ENCODE measurements at places on chromosomes 4 and X.

DNA sequence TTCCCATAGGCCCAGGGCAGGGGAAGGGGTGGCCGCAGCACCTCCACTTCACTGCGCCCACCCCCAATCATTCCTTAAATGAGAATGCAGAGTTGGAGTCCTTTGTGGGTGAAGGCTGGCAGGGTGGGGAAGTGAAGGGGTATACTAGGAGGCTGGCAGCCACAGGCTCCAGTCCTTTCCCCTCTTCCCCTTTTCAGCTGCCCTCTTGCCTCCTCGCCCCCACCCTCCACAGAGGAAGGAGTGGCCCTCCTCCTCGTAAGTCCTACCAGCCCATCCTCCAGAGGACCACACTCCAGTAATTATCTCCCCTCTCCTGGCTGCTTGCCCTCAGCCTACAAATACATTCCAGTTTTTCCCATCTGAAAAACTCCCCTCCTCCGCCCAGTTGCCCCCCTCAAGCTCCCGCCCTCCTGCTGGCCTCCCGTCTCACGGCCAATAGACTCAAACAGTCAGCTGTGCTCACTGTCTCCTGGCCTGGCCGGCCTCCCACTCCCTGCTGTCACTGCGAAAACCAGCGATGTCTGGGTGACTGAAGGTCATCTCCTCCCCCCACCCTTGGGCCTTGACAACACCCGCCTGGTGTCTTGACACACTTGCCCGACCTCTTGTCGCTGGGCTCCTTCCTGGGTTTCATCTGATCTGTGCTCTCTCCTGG lies 38.8 kb downstream of the EFNB1 start:
- DNase-seq = peak; percentile 8

DNA sequence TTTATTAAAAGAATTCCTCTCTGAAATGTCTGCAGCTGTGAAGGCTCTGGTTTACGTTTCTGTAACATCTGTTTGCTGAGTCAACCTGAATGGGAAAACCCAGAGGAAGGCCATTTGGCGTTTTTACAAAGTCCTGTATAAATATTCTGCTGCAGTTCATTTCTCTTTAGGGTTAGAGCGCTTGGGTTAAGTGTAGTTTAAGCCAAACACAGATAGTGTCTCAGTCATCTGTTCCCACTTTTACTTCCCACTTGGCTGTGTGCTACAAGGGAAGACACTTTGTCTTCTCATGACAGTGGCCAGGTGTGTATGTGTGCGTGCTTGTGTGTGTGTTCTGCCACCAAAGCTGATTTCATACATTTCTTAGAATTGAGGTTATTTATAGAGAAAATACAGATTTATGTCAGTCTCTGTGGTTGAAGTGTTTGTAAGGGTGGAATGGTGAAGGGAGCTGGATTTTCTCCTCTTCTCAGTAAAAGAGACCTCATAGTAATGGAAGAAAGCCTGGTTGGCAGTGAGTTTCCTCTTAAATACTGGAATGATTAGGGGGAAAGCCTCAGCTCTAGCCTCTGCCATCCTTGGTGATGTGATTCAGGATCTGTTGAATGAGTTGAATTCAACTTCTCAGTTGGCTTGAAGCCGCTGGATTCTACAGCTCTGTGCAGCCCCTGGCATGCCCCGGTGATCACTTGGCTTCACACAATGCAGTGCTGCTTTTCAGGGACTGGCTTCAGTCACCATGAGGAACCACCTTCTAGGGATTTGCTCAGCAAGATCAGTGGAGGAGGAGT lies 50.6 kb downstream of the JADE1 start:
- peak; percentile 92 for DNase-seq

DNA sequence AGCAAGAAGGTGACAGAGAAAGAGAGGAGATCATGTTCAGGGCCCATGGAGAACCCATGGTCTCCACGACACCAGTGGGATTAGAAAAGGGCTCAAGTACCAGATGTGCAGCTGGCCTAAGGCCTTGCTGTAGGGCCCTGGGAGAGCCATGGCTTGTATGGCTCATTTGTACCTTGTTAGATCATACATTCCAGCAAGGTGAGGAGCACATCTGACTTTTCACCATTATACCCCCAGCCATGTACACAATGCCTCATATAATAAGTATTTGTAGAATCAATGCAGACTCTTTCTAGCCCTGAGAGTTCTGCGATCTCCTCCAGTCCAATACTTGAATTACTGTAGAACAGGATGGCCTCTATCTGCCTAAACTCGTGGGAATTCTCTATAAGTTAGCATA lies 94.2 kb upstream of the MAP3K15 start:
- no peak for DNase-seq

GRCh38 chr4:113101669-113102068 lies 52.2 kb downstream of the ANK2 start:
- DNase-seq = peak; percentile 63

DNA sequence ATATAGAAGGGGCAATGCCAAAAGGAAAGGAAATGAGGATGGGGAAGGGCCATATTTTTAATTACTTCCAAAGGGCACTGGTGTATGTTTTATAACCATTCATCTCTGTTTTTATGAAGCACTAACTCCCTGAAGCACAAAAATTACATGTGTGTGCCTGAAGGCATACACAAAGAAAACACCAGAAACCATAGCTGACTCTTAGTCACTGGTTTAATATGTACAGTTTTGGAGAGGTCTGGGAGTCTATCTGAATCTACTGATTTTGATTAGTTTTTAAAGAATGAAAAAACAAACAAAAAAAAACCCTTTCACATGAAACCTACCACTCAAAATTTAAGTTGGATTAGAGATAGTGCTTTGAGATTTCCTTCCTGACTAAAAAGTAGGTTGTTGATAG lies 438.7 kb downstream of the RPA4 start:
- DNase-seq = peak; percentile 2

DNA sequence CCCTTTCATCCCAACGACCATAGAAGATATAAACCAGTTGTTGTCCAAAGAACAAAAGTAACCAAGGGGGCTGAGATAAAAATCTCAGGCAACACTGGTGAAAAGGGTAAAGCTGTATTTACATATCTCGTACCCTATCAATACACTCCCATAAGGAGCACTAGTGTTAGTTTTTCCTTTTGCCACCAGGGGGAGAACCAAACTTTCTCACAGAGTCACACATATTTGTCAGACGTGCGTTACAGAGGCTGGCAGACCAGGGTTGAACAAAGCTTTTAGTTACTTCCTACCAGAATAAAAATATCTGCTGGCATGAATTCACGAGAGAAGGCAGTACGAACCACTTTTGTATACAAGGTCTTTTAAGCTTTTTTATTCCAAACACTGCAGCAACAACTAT lies 88.3 kb downstream of the AMELX start:
- DNase-seq = peak; percentile 51

DNA sequence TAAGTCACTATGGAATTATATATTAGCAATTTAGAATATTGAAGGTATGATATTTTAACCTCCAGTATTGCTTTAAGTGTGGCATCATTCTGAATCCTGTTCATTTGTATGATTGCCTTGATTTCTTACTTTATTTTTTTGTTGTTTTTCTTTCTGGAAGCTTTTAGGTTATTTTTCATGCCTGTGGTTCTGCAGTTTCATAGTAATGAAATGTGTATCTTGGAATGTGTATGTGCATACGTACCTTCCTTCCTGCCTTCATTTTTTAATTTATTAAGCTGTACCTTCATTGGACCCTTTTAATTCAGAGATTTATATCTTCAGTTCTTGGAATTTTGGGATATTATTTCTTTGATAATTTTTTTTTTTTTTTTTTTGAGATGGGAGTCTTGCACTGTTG lies 22.1 kb downstream of the CPEB2 start:
- DNase-seq = peak; percentile 43

DNA sequence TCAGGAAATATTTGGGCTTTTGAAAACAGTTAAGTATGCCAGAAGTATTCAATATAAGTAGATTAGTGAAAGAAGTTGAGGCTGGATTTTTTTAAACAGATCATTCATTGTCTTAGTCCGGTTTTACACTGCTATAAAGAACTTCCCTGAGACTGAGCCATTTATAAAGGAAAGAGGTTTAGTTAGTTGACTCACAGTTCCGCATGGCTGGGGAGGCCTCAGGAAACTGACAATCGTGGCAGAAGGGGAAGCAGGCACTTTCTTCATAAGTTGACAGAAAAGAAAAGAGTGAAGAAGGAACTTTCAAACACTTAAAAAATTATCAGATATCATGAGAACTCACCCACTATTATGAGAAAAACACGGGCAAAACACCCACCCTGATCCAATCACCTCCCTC lies 31.1 kb upstream of the CYLC1 start:
- DNase-seq = no peak

DNA sequence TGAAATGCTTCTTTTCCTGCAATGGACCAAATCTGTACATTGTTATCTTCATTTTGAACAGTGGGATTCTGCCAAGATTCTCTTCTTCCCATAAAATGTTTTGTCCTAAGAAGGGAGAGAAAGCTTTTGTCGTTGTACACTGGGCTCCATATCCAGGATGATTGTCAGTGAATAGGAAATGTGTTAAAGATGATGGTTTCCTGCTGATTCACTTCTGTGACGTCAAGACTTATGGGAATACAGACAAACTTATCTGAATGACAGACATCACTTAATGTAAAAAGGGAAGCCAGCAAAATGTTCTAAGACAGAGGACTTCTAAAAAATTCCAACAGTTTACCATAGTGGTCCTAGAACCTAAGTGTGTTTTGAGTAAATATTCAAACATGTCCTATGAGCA lies 53.7 kb upstream of the HPF1 start:
- no peak for DNase-seq

DNA sequence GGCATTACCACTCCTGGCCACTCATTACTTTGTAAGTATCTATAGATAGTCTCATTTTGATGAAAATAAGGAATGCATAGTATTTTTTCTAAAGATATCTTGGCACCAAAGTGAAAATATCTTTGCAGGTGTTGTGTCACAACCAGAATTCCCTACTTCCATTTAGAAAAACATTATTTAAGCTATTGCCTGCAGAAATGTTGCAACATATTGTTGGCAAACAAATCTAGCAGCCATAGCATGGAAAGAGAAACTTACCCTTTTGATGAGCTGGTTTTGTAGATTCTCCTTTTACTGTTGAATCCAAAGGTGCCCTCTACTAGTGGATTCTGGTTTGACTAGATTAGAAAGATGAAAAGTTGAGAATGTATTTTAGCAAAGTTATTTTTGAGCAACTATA lies 138.8 kb downstream of the AREG start:
- no peak for DNase-seq

DNA sequence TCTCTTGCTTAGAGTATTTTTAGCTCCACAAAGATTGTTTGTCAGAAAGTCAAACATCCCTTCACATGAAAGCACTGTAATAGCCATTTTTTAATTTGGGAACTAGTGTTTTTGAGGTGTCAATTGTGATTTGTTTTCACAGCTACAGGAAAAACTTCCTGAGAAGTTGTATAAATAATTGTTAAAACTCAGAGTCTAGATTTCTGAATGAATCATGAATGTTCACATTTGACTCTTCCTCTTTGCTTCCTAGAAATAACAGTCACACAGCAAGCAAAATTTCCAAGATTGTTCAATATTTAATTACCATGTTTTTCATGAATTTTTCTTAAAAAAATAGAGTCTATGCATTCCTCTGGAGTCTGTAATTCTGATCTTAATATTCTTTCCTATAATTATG lies 156.9 kb upstream of the SLC7A11 start:
- no peak for DNase-seq

- DNase-seq = no peak
Observed at GRCh38 chr4:157908031-157908430, 264.8 kb downstream of the GASK1B start.

- no peak for DNase-seq
Observed at GRCh38 chrX:122122274-122122673, 1061.8 kb upstream of the GRIA3 start.

GRCh38 chr4:119804404-119804803 lies 175.8 kb upstream of the PDE5A start:
- no peak for DNase-seq

DNA sequence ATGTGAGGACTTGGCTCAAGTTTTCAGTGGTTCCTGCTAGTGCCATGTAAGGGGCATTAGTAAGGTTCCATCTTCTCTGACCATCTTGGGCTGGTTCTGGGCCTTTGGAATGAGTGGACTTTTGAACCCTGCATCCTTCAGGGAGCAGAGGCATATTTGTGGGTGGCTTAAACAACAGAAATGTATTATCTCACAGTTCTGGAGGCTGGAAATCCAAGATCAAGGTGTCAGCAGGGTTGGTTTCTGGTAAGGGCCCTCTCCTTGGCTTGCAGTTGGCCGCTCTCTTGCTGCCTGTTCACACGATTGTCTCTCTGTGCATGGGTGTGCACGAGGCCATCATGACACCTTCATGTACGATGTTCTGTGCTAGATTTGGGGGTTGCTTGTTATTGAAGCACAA lies 21.3 kb downstream of the CCKAR start:
- DNase-seq = no peak

GRCh38 chrX:37083880-37084279 lies 75.7 kb downstream of the FAM47C start:
- no peak for DNase-seq

GRCh38 chrX:84876876-84877275 lies 126.8 kb upstream of the APOOL start:
- DNase-seq = no peak

- no peak for DNase-seq
Observed at GRCh38 chrX:42289492-42290385, 366.4 kb upstream of the CASK start.

GRCh38 chr4:77651820-77652219 lies 46.2 kb downstream of the CXCL13 start:
- no peak for DNase-seq

DNA sequence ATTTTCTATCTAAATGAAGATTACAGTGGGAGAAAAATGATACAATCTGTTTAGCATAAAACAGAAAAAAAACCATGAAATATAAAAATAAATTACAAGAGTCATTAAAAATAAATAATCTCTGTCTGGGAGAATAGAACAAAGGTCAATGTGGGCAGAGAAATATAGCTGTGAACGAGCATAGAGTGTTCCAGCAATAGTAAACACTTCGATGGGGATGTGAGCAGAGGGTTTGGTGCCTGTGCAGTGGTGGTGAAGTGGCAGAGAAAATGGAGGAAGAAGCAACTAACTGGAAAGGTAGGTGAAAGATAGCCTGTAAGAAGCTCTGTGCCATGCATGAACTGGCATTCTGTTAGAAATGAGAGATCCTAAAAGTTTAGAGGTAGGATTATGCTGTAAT lies 64.9 kb downstream of the ANKRD50 start:
- DNase-seq = no peak

DNA sequence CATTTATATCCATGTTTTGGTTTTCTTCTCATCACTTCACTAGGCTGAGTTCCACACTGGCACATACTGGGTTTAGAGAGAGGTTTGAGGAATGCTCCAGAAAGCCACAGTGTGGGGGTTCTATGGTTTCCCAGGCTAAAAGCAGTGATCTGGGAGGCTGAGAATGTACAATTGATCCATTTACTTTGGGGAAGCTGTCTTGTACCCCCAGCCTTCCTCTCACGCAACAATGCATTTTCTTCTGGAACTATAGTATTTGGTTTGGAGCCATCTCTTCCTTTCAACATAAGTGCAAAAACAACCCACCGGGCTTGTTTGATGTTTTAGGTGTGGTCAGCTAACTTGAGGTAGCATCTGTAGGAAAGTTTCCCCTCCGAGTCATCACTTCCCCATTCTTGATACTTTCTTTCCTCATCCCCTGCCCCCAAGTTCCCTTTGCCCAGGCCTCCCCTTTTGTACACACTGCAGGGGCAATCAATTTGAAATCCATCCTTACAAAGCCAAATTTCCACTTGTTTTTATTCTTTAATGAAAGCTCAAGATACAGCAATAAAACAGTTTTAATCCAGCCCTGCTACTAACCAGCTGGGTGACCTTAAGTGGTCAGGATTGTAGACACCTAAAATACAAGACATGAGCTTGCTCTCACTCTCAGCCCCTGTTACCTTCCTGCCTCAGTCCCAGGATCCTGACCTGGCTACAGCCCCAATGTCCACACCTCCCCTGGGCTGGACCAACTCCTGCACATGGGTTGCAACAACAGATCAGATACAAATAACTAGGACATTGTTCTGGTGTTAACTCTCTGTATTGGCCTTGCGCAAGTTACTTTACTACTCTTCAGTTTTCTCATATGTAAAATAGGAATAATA lies 109.2 kb downstream of the FHDC1 start:
- peak; percentile 17 for DNase-seq

Measured in fibroblast of skin of abdomen (primary cell).